ENCODE measurements at places on chromosomes 2 and 18.
A peak's percentile ranks its signal among the peaks of the same experiment; 100 is the strongest.

DNA sequence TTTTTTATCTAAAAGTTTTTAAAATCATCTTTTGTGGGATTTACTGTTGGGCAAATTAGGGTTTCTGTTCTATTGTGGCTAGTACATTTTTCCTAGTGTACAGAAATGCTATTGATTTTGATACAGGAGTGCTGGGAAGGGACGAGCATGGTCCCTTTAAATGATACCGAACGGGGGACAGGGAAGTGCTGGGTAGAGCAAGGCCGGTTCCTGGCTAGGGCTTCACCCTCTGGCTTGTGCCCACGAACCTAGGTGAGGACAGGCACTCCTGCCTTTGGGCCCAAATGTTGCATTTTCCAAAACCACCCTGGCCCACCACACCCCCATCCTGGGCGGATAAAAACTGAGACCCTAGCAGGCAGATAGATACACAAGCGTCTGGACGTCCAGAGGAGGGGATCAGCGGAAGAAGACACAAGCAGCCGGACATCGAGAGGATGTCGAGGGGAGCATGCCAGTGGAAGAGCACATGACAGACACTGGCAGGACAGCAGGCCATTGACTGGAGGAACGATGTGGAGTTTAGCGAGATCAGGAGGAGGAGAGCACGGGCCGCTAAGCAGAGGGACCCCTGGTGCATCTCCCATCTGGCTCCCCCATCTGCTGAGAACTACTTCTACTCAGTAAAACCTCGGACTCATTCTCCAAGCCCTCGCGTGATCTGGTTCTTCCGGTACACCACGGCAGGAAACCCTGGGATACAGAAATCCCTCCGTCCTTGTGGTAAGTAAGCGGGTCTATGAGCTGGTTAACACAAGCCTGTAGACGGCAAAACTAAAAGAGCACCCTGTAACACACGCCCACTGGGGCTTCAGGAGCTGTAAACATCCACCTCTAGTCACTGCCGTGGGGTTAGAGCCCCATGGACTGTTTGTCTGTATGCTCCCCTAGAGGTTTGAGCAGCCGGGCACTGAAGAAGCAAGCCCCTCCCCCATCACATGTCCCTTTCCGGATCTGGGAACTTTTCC lies 13.5 kb upstream of the CALCRL start:
- no peak for DNase-seq

- DNase-seq, result peak; percentile 20
These were observed 8.9 kb downstream of the STAM2 start for GRCh38 chr2:152166633-152167032.

- peak; percentile 69 for DNase-seq
These were observed 1.4 kb upstream of the SLC23A3 start for GRCh38 chr2:219171231-219171651.

DNA sequence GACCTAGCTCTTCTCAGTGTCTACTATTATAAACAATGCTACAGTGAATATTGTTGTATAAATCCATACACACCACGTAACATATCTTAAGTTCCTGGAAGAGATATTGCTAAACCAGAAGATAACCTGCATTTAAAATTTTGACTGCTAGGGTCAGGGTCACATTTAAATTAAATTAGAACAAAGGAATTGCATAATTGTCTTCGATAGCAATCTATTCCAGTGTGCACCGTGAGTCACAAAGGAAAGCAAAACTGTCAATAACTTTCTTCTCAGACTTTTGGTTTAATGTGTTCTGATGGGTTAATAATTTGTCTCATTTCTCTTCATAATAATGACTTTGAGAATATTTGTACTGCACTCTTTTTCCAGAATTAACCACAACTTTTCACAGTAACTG lies 4.2 kb downstream of the GEN1 start:
- DNase-seq, result no peak

GRCh38 chr2:150424406-150424805 lies 63.1 kb downstream of the RND3 start:
- no peak for DNase-seq

GRCh38 chr2:97966545-97967215 lies 29.1 kb downstream of the TMEM131 start:
- DNase-seq, result no peak

DNA sequence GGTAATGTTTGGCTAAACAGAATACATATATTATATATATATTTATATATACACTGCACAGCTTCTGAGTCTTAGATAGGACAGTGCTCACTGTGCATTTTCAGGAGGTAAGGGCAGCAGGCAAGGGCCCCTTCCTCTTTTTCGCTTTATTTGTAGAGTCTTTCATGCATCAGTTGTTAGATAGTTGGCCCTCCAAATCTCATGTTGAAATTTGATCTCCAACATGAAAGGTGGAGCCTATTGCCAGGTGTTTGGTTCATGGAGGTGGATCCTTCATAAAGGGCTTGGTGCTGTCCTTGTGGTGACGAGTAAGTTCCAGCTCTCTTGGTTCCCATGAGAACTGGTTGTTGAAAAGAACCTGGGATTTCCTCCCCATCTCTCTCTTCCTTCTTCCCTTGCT lies 48.1 kb downstream of the TSN start:
- DNase-seq, result no peak

GRCh38 chr2:8993902-8994278 lies 9.6 kb downstream of the MBOAT2 start:
- no peak for DNase-seq

Data from erythroblast (primary cell).